Immature natural killer cell (primary cell): ENCODE measurements at places on chromosomes 16 and 17. TPM values are rescaled to one million over a fixed set of nuclear protein-coding genes. Genes with fewer than 3 reads are reported as not detected.

DNA sequence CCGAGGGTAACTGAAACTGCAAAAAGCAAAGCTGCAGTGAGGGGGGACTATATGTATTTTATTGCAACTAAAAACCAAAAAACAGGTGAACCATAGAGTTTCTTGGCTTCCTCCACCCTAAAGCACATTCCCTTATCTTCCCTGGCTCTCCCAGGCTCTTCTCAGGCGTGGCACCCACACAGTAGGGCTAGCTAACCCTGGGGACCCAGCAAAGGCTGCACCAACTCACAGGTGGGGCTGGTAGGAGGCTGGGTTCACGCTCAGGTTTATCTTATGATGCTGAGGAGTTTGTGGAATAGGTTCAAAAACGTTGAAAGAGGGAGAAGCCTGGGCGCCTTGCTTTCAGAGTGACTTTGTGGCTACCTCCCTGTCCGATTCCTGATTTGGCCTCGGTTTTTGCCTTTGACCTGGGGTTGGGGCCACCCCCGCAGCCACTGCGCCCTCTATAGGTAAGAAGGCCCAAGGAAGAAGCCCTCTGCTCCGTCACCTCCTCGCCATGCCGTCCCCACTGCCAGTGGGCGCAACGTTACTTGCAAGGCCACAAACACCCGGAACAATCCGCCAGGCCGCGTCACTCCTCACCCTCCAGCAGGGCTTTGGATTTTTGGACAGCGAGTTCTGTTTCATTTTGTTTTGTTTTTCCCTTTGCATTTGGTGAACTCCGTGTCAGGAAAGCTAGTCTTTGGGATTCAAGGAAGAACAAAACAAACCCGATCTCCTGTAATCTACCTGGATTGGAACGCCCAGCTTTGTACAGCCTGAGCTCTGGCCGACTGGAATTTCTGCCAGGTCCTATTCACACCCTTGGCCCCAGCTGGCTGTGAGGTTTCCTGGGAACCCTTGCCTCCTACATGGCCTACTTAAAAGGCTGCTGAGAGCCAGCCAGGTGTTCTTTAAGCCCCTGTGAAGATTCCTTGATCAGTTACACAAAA, 60.8 kb downstream of the TBC1D16 start:
- no peak for DNase-seq

DNA sequence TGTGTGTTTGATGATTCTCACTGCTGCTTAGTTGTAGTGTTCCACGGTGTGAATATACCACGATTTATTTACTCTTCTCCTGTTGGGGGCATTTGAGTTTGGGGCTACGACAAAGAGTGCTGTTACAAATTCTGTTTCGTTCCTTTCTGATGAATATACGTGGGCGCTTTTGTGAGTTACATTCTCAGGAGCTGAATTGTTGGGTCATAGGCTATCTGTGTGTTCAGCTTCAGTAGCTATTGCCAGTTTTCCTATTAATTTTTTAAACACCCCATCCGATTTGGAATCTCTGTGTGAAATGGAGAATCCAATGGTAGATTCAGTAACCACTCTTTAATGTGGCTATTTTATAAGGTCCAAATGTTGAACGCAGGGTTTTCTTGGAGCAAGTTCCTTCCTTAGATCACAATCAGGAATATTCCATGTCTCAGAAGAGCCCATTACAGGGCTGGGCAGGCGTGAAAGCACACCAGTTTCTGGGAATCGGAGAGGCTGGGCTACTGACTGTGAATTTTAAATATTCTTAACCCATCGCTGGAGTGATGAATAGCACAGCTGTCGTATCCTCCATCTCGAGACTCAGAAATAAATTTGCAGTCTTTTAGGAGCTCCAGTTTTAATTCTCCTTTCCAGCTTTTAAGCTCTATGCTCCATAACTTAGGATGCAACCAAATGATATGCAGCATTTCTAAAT, 115.9 kb downstream of the PITPNC1 start:
- no peak for DNase-seq

The EME2 gene
- polyA plus RNA-seq = 0.79 TPM

The AGRP gene
- not detected for polyA plus RNA-seq

The KRTAP4-1 gene
- not detected for polyA plus RNA-seq
